ENCODE measurements at places on chromosomes 1 and 21. TPM values are rescaled to one million over a fixed set of nuclear protein-coding genes. Genes with fewer than 3 reads are reported as not detected.

The B3GALT2 gene
- 3.2 TPM for total RNA-seq

The TRAF3IP3 gene
- 1.7 TPM for total RNA-seq

The CCDC185 gene
- total RNA-seq, result not detected

GRCh38 chr1:167401260-167401873 lies 117.0 kb downstream of the CD247 start:
- H3K27ac ChIP-seq, result peak overlapping the region; percentile 38
- no peak for DNase-seq
- H3K36me3 ChIP-seq, result peaks cover 15% of the 10 kb centered on the region

The ESPN gene
- 15.6 TPM for total RNA-seq

- no peaks in the 10 kb centered on the region for H3K36me3 ChIP-seq
- peaks cover 19% of the 10 kb centered on the region for H3K4me1 ChIP-seq
- DNase-seq, result no peak
- H3K27me3 ChIP-seq, result peaks cover 24% of the 10 kb centered on the region
- no peak overlapping the region for H3K4me3 ChIP-seq
Measured at GRCh38 chr1:165537356-165538109, 6.3 kb upstream of the LRRC52 start.

The GBP5 gene
- 0.56 TPM for total RNA-seq

- peaks cover 86% of the 10 kb centered on the region for H3K27me3 ChIP-seq
- H3K36me3 ChIP-seq, result no peaks in the 10 kb centered on the region
- H3K4me3 ChIP-seq, result no peak overlapping the region
Measured at GRCh38 chr1:18789246-18789645, 70.2 kb downstream of the TAS1R2 start.

GRCh38 chr1:3403388-3404231 lies 50.9 kb upstream of the ARHGEF16 start:
- H3K27me3 ChIP-seq, result peaks cover 4% of the 10 kb centered on the region
- no peak for DNase-seq
- H3K27ac ChIP-seq, result no peak overlapping the region

DNA sequence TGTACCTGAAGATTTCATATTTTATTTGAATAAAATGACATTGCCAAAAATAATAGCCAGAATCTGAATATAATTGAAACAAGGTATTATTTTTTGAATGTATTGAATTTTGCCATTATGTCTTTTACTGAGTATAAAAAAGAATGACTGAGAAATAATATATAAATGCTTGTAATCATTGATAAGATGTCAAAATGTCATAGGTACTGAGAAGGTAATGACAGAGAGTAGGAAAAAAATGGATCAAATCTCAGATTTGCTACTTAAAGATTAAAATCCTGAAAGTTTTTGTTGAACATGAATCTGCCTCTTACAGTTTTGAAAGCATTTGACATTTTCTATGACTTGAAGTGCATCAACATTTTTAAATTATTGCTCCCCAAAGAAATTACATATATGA lies 1069.9 kb upstream of the ADGRL4 start:
- DNase-seq, result no peak
- H3K4me1 ChIP-seq, result no peaks in the 10 kb centered on the region
- no peaks in the 10 kb centered on the region for H3K36me3 ChIP-seq
- H3K27me3 ChIP-seq, result no peaks in the 10 kb centered on the region

The CD1D gene
- 0.24 TPM for total RNA-seq

The KRTAP21-2 gene
- not detected for total RNA-seq

DNA sequence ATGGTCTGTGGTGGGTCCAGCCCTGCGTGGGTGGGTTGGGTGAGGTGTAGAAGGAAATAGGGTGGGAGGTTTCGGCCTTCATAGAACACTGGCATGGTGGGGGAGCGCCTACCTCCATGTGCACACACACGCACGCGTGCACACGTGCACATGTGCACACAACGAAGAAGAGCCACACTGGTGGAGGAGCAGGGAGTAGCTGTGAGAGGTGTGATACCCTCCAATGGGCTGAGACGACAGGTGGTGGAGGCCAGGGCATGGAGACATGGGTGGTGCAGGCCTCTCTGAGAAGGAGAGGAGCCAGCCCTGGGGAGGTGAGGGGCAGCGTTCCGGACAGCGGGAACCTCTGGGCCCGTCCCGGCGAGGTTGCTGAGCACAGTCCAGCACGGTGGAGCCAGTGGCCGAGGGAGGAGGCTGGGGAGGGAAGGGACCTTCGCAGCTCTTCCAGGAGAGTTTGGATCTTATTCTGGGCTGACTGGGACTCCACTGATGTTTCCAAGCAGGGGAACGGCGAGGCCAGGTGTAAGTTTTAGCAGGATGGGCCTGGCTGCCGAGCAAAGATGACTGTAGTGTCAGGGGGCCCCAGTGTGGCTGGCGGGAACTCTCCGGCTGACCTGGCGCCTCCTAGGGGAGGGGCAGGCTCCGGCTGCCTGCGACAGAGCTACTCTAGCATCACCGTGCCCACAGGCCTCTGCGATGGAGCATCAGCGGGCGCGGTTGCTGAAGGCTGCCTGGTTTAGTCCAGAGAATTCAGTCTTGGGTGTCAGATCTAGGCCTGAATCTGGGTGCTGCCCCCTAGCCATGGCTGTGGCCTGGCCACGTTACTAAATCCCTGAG lies 107.2 kb downstream of the ARHGEF10L start:
- no peaks in the 10 kb centered on the region for H3K4me1 ChIP-seq
- no peak for DNase-seq
- H3K27ac ChIP-seq, result peak overlapping the region; percentile 13
- no peaks in the 10 kb centered on the region for H3K27me3 ChIP-seq
- peaks cover 6% of the 10 kb centered on the region for H3K36me3 ChIP-seq

- H3K27me3 ChIP-seq, result no peaks in the 10 kb centered on the region
- no peak overlapping the region for H3K4me3 ChIP-seq
Measured at GRCh38 chr1:9349331-9349851, 56.7 kb downstream of the SPSB1 start.

Measured in type B pancreatic cell (in vitro differentiated cells).